ENCODE measurements at places on chromosomes 3 and 15.

DNA sequence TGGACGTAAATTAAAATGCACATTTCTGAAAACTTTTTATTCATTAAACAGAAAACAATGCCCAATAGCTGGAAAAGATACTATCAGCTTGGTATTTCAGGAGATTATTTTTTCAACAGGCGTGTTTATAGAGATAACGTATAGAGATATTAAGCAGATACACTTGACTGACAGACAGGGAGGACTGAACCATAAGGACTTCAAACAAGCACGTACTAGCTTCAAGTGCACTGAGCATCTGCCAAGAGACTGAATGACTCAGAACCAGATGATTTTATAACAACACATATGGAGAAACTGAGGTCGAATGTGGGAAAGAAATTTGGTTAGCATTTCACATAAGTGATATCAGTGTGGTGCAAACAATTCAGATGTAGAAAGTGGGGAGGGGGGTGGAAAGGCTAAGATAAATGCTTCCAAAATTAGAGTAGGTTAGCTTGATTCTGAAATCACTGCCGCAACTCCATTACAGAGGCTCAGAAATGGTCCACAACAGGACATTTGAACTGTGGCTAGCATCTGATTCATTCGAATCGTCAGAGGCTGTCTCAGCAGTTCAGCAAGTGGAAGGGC is 103.5 kb downstream of the SEMA6D start:
- no peak for DNase-seq

GRCh38 chr3:58490860-58491501 is 915 bp upstream of the KCTD6 start:
- DNase-seq: no peak

DNA sequence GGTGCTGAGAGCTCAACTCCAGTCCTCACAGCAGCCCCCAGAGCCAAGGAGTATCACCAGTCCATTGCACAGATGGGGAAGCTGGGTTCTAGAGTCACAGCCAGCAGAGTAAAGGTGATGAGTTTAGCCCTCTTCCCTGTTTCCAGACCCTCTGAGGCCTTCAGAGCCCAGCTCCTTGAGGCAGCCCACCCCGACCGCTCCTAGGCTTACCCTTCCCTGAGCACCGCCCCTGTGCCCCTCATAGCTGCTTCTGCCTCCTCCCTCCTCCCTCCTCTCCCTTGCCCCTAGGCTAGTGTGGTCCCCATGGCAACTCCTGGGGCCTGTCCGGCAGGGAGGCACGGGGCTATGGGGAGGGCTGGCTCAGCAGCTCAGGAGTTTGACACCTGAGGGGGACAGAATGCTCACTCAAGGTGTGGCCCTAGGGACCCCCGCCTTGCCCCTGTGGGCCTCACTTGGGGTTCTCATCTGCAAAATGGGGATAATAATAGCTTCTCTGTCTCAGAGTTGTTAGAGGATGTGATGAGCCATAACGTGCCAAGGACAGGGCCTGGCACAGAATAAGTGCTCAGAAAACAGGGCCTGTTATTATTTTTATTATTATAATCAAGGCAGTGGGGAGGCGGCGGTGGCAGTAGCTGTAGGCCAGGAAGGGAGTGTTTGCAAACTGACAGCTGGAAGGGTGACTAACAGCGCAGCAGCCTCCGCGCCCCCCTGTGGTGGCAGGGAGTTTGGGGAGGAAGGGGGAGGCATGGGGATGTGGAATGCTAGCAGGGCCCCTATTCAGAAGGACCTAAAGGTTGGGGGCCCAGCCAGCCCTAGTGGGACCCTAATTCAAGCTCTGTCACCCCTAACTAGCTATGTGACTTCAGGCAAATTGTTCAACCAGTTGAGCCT is 11.5 kb downstream of the CSK start:
- DNase-seq: no peak

GRCh38 chr15:74815121-74815934 is 2.7 kb downstream of the LMAN1L start:
- DNase-seq: no peak

DNA sequence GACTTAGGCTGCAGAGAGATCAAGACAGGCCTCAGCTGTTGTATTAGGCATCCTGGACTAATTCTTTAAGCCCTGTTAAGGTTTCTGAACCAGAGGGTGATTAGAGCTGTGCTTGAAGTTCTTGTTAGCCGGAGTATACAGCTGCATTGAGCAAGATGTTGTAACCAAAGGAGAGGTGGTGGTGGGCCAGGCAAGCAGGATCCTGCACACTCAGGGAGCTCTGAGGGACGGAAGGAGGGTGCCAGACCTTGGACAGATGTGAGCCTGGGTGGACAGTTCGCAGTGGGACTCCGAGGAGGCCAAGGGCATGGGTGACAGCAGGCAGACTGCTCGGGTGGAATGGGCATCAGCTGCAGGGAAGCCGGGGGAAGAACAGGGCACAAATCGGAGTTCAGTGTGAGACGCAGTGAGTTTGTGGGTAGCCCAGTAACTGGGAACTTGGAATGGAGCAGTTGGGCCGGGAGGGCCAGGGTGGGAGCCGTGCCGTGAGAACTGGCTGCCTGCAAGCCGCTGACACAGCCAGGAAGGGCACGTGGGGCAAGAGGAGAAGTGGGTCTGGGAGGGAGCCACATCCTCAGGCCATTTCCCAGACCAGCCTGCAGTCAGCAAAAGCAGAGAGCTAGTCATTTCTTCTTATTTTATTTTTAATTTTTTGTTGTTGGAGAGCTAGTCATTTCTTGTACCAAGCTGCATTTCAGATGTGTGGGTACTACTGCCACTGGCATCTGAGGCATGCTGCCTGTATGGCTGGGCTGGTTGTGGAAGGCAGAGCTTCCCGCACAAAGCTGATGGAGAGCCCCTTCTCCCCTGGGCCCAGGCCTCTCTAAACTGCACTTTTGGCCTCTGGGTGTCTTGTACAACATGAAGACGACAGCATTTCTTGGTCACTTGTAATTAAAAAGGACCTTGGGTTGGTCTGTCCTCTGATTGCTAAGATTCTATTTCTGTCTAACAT is 61.0 kb downstream of the PGPEP1L start:
- DNase-seq: no peak
